ENCODE measurements at places on chromosomes 3 and 15. TPM values are rescaled to one million over a fixed set of nuclear protein-coding genes. Genes with fewer than 3 reads are reported as not detected.

GRCh38 chr3:55525436-55525835 lies 38.3 kb upstream of the WNT5A start:
- no peak for DNase-seq

- DNase-seq: no peak
Measured at GRCh38 chr3:180808823-180809575, 103.5 kb upstream of the FXR1 start.

DNA sequence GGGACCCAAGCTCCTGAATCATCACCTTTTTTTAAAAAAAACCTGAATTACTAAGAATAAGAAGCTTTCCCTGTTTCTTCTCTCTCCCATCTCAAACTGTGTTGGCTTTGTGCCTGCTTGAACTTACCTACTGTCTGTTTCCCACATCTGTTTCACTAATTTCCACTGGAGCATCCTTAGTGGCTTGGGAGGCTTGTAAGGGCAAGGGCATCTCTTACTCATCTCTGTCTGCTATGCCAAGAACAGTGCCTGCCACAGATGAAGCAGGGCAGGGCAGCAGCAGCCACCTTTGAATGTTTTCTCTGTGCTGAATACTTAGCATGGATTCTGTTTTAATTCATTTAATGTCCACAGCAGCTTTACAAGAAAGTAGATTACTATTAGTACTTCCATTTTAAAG lies 42.3 kb downstream of the SNRK start:
- no peak for DNase-seq

- no peak for DNase-seq
Measured at GRCh38 chr3:173529062-173529711, 131.6 kb downstream of the NLGN1 start.

GRCh38 chr3:25455441-25456132 lies 27.5 kb downstream of the RARB start:
- no peak for DNase-seq

- DNase-seq: no peak
Measured at GRCh38 chr15:97604677-97605076, 355.8 kb upstream of the ARRDC4 start.

DNA sequence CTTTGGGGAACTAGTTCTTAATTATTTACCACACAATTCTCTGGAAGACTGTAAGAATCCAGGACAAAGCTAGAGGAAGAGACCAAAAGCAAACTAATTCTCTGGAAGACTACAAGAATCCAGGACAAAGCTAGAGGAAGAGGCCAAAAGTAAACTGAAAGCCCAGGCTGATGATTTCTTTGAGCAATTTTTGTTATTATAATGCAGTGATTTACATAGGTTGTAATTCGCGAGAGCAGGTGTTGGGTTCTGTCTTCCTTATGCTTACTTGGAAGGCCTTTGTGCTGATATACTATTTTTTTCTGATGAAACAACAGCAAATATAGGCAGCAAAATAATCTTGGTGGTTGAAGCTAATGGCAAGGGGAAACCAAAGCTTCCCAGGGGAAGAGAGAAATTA lies 5.2 kb downstream of the SPTSSB start:
- DNase-seq: no peak

DNA sequence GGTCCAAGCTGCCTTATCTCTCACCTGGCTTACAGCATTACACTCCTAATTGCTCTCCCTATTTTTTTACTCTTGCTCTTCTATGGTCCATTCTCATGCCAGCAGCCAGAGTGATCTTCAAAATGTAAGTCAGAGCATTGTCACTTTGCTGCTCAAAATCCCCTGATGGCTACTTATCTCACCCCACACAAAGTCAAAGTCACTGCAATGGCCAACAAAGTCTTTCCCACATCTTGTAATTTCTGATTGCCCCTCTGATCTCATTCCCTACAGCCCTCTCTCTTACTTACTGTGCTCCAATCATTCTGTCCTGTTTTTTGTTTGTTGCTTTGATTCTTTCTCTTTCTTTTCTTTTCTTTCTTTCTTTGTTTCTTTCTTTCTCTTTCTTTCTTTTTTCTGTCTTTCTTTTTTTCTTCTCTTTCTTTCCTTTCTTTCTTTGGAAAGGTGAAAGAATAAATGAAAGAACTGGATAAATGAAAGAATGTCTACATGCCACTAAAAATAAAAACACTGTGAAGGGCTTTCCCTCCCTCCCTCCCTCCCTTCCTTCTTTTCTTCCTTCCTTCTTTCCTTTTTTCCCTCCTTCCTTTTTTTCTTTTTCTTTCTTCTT lies 34.9 kb upstream of the TIPARP start:
- no peak for DNase-seq

DNA sequence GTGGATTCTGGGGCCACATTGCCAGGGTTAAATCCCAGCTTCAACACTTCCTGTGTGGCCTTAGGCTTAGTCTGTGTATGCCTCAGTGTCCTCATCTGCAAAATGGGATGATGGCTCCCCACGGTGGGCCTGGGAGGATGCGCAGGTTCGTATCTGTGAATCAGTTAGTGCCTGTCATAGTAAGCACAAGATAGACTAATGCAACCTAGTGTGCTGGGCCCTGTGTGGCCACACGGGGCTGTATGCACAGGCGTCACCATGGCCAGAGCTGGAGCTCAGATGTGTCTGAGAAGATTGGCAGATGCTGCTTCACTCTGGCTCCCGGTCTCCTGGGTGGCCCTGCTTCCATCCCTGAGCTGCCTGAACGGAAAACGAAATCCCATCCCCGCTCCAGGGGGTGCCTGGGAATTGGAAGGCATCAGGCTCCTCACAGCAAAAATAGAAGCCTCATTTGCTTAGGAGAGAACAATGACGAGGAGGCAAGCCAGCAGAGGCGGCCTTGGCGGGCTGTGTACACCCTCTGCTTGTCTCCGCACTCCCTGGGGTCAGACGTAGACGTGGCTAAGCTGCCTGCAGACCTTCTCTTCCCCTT lies 103.6 kb downstream of the APBA2 start:
- DNase-seq: no peak

Gene ANKRD63
- not detected for total RNA-seq

Gene IQCF5
- total RNA-seq: not detected

Gene GOLGA8G
- total RNA-seq: not detected
